ENCODE measurements at places on chromosomes 12 and 14. TPM values are rescaled to one million over a fixed set of nuclear protein-coding genes. Genes with fewer than 3 reads are reported as not detected.

The FAM90A1 gene
- 0.50 TPM for total RNA-seq

The SLCO1B3 gene
- total RNA-seq, result 40.4 TPM

The SYT10 gene
- total RNA-seq, result 2.9 TPM

DNA sequence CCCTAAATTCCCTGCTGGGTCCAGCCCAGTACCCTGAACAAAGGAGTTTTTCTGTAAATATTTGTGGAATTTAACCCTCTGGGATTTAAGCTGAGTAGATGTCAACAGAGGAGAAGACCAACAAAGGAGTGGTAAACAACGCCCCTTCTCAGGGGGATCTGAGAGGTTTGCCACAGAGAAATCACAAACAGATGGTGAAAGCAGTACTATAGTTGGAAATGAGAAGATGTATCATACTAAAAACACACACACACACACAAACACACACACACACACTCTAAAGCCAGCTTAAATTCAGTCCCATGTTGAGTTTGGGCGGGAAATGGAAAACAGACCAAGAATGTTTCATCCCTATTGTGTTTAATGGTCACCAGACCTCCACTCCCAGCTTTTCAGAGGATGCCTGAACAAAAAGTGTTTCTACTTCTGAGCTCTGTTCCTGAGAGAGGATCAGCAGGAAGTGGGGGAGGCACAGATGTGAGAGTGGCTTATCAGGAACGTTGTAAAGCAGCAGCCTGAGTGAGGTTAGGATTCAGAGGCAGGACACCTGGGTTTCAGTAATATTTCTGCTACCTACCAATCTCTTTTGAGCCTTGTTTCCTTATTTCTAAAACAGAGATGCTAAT lies 3.2 kb downstream of the BIN2 start:
- no peak for DNase-seq
- no peak overlapping the region for H3K4me3 ChIP-seq
- H3K36me3 ChIP-seq, result no peaks in the 10 kb centered on the region
- H3K27ac ChIP-seq, result no peak overlapping the region

GRCh38 chr14:23478109-23478759 lies 8.7 kb downstream of the NGDN start:
- no peak overlapping the region for H3K27ac ChIP-seq
- peak; percentile 76 for DNase-seq
- H3K27me3 ChIP-seq, result no peaks in the 10 kb centered on the region
- no peak overlapping the region for H3K4me3 ChIP-seq

- no peaks in the 10 kb centered on the region for H3K36me3 ChIP-seq
- DNase-seq, result no peak
- no peak overlapping the region for H3K4me3 ChIP-seq
- H3K27ac ChIP-seq, result no peak overlapping the region
- H3K27me3 ChIP-seq, result no peaks in the 10 kb centered on the region
Observed at GRCh38 chr14:62062645-62063044, 300.4 kb downstream of the SNAPC1 start.

- DNase-seq, result no peak
- H3K4me1 ChIP-seq, result no peaks in the 10 kb centered on the region
- H3K36me3 ChIP-seq, result no peaks in the 10 kb centered on the region
- H3K4me3 ChIP-seq, result no peak overlapping the region
- H3K27me3 ChIP-seq, result peaks cover 24% of the 10 kb centered on the region
Observed at GRCh38 chr12:68470664-68471328, 138.6 kb upstream of the MDM1 start.

DNA sequence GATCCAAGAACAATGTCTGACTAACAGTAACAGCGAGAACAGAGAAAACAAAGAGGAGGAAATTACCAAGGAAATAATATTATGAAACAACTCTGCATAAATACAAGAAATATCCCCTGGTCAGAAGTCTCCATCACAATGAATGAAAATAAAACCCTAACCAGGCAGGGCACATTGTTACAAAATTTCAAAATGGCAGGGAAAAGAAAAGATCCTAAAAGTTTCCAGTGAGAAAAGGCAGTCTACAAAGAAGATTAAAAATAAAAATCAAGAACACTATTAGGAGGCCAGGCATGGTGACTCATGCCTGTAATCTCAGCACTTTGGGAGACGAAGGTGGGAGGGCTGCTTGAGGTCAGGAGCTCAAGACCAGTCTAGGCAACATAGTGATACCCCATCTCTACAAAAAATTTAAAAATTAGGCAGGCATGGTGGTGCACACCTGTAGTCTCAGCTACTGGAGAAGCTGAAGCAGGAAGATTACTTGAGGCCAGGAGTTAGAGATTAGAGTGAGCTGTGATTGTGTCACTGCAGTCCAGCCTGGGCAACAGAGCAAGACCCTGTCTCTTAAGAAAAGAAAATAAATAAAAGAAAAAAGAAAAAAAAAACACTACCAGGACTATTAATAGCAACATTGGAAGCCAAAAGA lies 47.8 kb downstream of the FERMT2 start:
- peak overlapping the region; percentile 89 for H3K27ac ChIP-seq
- H3K4me3 ChIP-seq, result peak overlapping the region; percentile 12
- DNase-seq, result peak; percentile 22
- H3K4me1 ChIP-seq, result peaks cover 56% of the 10 kb centered on the region

DNA sequence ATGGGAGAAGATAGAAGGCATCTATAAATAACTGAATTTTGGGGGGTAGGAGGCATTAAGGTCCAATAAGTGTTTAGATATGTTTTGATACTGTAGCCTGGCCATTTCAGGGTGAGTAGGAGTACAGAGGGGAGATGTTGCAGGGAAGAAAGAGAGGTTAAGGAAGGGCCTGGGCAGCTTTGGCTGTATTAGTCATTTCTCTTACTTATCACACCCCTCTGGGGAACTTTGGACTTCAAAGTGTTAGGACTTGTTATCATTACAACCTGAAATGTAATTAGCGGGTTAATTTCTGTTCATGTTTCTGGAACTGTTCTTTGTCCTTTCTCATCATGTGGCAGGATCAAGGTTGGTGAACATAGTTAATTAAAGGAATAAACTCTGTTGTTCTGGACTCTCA lies 40.3 kb downstream of the SUSD6 start:
- no peaks in the 10 kb centered on the region for H3K27me3 ChIP-seq
- H3K4me3 ChIP-seq, result peak overlapping the region; percentile 17
- no peak for DNase-seq
- H3K27ac ChIP-seq, result peak overlapping the region; percentile 57

GRCh38 chr12:75561921-75562320 lies 50.5 kb upstream of the KRR1 start:
- H3K27me3 ChIP-seq, result no peaks in the 10 kb centered on the region
- H3K4me1 ChIP-seq, result peaks cover 20% of the 10 kb centered on the region
- no peak for DNase-seq
- H3K4me3 ChIP-seq, result no peak overlapping the region

GRCh38 chr12:130090542-130090941 lies 71.7 kb upstream of the FZD10 start:
- no peaks in the 10 kb centered on the region for H3K4me1 ChIP-seq
- no peaks in the 10 kb centered on the region for H3K36me3 ChIP-seq
- H3K4me3 ChIP-seq, result no peak overlapping the region

DNA sequence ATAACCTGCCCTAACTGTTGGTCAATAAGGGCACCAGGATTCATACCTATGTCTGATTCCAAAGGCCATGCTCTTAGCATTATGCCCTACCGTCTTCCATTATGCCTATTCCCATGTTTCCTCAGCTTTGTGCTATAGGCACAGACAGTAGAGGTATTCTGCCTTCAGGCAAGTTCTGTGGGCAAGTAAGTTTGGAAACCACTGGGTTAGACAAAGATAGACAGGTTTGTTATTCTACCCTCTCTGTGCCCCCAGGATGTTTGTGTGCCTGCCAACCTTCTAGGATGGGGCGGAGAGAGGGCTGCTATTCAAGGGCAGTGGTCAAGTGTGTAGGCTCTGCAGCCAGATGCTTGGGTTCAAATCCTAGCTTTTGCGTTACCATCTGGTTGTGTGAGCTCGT lies 4.6 kb downstream of the RAPGEF3 start:
- peak overlapping the region; percentile 68 for H3K27ac ChIP-seq
- peaks cover 51% of the 10 kb centered on the region for H3K4me1 ChIP-seq
- no peaks in the 10 kb centered on the region for H3K27me3 ChIP-seq
- H3K4me3 ChIP-seq, result peak overlapping the region; percentile 18
- peaks cover 23% of the 10 kb centered on the region for H3K36me3 ChIP-seq

DNA sequence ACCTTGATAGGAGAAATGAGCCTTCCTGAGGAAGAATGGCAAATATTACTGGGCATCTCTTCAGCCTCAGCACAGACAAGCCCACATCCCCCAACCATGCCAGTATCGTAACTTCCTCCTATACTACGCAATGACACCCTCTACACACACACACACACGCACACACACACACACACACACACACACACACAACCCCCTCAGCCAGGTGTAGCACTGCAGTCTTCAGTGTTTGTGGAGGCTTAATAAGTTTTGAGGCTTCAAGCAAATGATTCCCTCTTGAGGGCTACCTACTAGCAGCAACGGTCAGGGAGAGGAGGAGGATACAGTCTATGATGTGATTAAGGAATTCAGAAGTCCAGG lies 1.6 kb downstream of the DGKA start:
- DNase-seq, result no peak
- H3K4me3 ChIP-seq, result peak overlapping the region; percentile 70
- H3K27ac ChIP-seq, result peak overlapping the region; percentile 20
- H3K36me3 ChIP-seq, result peaks cover 27% of the 10 kb centered on the region

GRCh38 chr12:32522331-32523221 lies 123.2 kb downstream of the FGD4 start:
- H3K27me3 ChIP-seq, result no peaks in the 10 kb centered on the region
- no peak for DNase-seq
- H3K4me1 ChIP-seq, result no peaks in the 10 kb centered on the region
- no peak overlapping the region for H3K4me3 ChIP-seq

DNA sequence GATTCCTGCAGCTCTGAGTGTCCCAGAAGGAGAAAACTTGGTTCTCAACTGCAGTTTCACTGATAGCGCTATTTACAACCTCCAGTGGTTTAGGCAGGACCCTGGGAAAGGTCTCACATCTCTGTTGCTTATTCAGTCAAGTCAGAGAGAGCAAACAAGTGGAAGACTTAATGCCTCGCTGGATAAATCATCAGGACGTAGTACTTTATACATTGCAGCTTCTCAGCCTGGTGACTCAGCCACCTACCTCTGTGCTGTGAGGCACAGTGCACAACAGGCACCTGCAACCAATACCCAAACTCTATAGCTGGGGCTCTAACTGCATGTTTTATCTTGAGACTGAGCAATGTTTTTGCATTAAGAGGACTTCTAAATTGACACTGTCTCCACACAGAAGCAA lies 379.2 kb upstream of the OR4E1 start:
- H3K4me1 ChIP-seq, result no peaks in the 10 kb centered on the region
- no peak overlapping the region for H3K4me3 ChIP-seq
- no peaks in the 10 kb centered on the region for H3K36me3 ChIP-seq
- peaks cover 95% of the 10 kb centered on the region for H3K27me3 ChIP-seq
- no peak overlapping the region for H3K27ac ChIP-seq
- no peak for DNase-seq

DNA sequence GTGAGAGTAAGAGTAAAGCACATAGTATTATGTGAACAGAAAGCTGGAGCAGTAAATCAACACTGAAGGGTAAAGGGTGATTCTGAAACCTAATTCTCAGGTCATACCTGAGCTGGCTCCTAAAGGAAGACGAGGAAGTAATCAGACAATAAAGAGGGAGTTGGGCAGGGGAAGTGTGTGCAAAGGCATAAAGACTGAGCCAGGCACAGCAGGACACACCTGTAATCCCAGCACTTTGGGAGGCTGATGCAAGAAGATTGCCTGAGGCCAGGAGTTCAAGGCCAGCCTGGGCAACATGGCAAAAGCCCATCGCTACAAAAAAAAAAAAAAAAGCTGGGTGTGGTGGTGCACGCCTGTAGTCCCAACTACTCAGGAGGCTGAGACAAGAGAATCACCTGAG lies 9.6 kb downstream of the ARF3 start:
- H3K27ac ChIP-seq, result no peak overlapping the region
- H3K4me1 ChIP-seq, result no peaks in the 10 kb centered on the region
- H3K27me3 ChIP-seq, result no peaks in the 10 kb centered on the region
- H3K36me3 ChIP-seq, result peaks cover 16% of the 10 kb centered on the region

DNA sequence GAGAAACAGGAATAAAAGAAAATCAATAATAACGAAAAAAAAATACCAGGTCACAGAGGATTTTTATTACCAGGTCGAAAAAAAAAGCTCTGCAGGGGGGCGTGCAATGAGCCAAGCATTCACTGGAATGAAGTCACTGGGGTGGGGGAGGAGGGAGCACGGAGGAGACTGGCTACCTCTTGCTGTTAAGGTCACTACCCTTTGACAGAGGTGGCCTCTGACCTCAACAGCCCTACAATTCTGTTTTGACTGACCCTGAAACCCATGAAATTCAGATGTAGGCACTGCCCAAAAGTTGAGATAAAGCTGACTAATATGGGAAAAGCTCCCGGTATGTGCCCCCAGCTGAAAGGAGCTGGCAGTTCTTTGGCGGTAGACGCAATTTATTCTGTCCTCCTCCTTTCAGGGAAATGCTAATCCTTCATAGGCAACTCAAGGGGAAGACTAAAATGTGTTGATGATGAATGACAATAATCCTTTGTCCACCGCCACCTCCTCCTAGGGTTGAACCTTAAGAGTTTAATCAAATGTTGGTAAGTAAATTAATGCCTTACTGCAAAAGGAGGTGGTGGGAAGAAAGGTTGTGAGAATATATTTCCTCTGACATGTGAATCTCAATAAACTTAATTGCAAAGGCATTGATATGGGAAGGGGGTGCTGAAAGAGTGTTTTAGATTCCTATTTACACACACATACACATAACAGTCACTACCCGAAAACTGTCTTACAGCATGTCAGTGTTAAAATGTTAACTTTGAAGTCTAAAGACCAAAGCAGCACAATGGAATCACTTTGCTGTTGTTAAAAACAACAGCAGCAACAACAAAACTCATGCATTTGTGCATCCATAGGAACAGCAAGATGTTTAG lies 6.3 kb upstream of the RIC8B start:
- H3K4me3 ChIP-seq, result peak overlapping the region; percentile 30
- DNase-seq, result peak; percentile 39
- peaks cover 51% of the 10 kb centered on the region for H3K4me1 ChIP-seq
- peak overlapping the region; percentile 70 for H3K27ac ChIP-seq
- no peaks in the 10 kb centered on the region for H3K27me3 ChIP-seq

Data from Calu3 (cell line).